ENCODE measurements at places on chromosomes 13 and 19. TPM values are rescaled to one million over a fixed set of nuclear protein-coding genes. Genes with fewer than 3 reads are reported as not detected.

- ATAC-seq = no peak
Observed at GRCh38 chr19:53894707-53895106, 12.7 kb downstream of the PRKCG start.

DNA sequence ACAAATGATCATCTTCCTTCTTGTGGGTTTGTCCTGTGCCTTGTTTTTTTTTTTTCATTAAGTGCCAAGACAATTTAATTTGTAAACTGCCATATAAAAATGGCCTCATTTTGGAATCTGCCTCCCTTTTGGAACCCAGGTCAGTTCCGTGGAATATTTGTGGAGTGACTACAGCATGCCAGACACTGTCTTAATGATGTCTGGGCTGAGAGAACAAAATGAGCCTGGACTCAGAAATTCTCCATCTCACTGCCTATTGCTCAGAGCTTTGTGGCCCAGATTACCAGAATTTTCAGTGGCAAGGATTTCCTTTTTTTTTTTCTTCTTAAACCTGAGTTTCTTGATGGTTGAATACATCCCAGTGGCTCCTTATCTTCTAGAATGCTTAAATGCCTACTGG lies 340.6 kb downstream of the ENOX1 start:
- ATAC-seq = no peak

DNA sequence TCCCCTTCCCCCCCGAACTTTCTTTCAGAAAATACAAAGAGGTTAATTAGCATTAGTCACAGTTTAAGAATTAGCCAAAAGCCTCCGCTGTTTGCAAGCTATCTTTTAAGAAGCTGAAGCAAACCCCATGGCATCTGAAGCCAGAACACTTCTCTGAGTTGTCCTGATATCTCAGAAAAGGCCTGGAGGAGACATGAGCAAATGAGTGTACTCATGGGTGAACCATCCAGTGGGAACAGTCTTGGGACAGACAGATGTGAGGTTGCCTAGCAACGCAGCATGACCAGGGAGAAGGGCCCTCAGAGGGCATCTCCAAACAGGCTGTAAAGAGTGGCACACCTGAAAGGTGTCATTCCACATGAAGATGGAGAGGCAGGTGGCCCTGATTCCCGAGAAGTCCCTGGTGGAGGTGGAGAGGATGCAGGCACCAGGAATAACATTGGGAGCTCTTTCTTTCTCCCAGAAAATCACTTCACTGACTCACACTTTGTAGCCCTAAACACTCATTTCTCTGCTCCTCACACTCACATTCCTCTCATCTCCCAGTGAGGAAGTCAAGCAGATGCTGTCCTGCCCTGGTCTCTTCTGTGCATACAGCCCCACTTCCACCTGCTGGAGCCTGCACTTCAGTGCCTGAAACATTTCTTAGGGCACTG lies 87.0 kb upstream of the TSHZ3 start:
- peak; percentile 52 for ATAC-seq

DNA sequence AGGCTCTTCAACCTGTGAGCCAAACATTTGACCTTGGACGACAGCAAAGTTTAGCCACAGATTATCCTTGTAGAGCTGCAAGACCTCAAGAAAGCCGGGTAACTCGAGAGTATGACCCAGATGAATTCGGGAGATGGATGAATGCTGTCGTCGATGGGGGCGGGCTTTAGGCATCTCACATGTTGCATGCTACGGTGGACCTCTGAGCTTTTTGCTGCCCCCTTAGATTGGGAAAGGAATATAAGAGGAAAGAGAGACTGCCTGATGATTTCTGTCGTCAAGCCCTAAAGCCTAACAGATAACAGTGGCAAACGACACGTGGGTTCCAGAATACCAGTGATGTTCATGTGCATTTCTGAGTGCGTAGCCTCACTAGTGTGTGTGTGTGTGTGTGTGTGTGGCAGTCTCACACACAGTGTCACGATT lies 730 bp upstream of the ABCC4 start:
- peak; percentile 12 for ATAC-seq

DNA sequence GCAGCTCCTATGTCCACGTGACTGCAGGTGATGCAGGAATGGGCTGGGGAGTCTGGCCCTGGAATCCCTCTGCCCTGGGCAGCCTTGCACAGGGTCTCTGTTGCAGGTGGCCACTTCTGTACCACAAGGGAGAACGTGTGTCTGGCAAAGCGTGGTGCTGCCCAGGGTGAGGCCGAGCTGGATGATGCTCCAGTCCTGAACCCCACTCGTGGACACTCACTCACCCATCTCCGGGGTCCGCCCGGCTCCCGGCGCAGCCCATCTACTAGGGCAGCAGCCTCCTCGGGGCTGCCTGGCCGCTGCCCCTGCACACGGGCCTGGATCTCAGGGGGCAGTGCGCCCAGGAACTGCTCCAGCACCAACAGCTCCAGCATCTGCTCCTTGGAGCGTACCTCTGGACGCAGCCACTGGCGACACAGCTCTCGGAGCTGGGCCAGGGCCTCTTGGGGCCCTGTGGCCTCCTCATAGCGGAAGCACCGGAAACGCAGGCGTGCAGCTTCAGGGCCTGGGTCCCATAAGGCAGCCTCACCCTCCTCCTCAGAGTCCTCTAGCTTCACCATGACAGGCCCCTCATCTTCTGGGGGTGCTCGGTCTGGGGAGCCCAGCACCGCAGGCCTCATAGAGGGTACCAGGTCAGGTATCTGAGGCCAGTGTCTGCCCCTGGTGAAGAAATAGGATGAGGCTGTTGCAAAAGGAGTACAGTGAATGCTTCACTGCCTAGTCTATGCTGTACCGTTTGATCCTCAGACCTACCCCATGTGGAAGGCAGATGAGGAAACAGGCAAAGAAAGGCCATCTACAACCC lies 2.2 kb downstream of the MZF1 start:
- ATAC-seq = no peak

DNA sequence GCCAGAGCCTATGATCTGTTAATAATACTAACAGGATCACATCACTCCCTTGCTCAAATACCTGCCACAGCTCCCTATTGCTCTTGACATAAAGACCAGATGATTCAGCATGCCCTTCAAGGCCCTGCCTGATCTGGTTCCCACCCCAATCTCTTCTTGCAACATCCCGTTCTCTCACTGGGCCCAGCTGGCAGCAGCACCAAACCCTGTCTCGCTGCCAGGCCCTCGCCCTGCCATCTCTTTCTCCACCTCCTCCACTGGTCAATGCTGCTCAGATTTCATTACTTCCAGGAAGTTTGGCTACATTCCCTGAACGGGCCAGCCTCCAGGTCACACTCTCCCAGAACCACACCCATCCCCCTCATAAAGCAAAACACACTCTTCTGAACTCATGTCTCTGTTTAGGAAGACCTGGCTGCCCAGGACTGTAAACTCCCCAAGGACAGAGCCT lies 8.6 kb upstream of the BCAT2 start:
- ATAC-seq = no peak

GRCh38 chr19:45114116-45114515 lies 21.1 kb downstream of the PPP1R37 start:
- ATAC-seq = no peak

ERICH6B gene
- total RNA-seq = 2.0 TPM

KLK2 gene
- total RNA-seq = 0.73 TPM

FAAP24 gene
- total RNA-seq = 1.0 TPM

SIGLEC5 gene
- not detected for total RNA-seq

NOVA2 gene
- total RNA-seq = 19.9 TPM

CRLF1 gene
- 5.6 TPM for total RNA-seq

Measured in motor neuron (in vitro differentiated cells).